ENCODE measurements at places on chromosomes 6 and 20.
A peak's percentile ranks its signal among the peaks of the same experiment; 100 is the strongest.

DNA sequence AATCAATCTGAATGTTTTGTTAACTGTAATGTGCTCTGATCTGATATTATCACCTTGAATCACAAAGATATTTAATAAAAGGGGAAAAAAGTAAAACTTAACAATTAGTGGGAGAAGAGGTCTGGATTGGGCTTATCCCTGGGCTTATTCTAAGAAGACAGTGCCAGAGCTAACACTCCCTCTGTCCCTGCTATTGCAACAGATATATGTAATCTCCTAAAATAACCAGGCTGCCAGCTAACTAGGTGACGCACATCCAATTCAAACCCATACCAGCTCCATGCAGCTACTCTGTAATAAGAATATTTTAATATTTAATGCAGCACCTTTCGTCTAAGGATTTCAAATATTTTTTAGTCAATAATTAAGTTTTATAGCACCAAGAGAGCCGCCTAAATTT, 330.1 kb upstream of the MARCKS start:
- DNase-seq = no peak

DNA sequence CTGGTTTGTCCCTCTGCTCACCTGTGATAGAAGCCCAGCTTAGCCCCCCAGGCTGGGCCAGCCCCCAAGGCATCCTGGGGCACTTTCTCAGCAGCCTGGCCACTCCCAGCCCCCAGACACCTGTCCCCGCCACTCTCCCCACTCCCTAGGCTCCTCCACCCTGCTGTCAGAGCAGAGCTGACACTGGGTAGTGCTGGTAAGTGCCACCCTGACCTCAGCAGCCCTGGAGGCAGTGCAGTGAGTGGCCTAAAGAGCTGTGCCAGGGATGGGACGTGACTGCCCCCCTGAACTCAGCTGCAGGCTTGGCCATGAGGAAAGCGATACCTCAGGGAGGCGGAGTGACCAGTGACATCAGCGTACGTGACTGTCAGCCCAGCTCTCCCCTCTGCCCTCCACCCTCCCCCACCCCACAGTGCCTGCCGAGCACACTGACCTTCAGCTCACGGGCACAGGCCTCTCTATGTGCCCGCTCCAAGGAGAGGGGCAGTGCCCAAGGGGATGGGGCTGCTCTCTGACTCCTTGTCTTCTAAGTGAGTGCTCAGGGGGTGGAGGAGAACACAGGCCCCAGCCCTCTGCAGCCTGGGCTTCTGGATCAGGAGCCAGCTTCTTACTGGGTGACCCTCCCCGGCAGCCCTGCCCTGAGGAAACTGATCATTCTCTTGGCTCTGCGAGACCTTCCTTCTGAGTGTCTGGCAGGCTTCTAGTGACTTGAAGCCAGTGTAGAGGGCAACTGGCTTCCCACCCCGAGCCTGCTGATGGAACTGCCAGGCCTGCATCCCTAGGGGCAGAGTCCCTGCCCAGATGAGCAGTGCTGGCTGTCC, 172.7 kb downstream of the MRPL14 start:
- no peak for DNase-seq

GRCh38 chr6:154773610-154774089, 40.4 kb downstream of the SCAF8 start:
- no peak for DNase-seq

DNA sequence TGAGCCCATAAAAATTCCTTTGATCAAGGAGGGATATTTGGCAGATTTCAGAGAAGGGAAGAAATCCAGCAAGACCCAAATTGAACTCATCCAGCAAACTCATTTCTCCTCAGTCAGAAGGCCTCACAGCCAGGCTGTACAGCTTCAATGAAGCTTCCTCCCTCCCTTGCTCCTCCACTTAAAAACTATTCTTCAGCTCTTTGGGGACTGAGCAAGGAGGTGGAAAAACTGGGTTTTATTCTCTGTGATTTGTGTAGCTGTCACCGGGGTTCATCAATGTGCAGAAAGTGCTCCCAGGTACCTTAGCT, 158.7 kb upstream of the ZNF184 start:
- DNase-seq = no peak

DNA sequence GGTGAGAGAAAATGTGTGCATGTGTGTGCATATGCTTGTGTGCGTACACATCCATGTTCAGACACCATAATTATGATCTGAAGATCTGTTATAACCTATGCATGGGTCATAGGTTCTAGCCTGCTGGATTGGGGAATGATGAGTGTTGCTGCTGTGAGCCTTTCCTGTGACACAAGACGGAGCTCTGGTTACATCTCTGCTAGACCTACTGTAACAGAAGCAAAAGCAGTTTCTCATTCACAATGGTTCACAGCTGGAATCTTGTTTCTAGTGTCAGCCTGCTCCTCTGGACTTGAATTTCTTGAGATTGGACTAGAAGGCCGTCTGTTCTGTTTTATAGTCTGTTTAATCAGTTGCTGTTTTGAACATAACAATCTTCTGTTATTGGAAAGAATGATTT, 40.1 kb downstream of the DEFB114 start:
- DNase-seq = no peak

- DNase-seq = peak; percentile 62
Observed at GRCh38 chr6:160973311-160974250, 18.0 kb upstream of the MAP3K4 start.

GRCh38 chr6:31908791-31909190, 6.9 kb upstream of the ZBTB12 start:
- peak; percentile 45 for DNase-seq

GRCh38 chr6:20680697-20681165, 146.5 kb downstream of the CDKAL1 start:
- DNase-seq = no peak

GRCh38 chr6:33508935-33509926, 54.9 kb downstream of the ZBTB9 start:
- no peak for DNase-seq

- DNase-seq = peak; percentile 56
Observed at GRCh38 chr20:62902926-62903615, 23.2 kb downstream of the DIDO1 start.

DNA sequence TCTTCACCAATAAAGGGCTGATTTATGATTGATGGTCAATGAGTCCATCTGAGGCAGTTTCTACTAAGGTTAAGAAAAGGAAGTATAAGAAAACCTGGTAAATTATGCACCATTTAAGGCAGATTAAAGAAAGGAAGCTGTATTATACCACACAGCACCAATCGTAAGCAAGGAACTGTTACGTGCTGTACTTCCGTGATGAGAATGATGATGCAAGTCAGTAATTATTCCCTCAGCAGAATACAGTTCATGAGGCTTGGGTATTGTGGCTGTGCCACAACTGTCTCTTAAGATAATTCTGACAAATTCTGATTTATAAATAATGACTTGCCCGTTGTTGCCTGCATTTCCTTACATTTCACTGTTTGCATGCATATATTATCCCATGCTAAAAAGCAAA, 699.0 kb downstream of the HDGFL1 start:
- no peak for DNase-seq

DNA sequence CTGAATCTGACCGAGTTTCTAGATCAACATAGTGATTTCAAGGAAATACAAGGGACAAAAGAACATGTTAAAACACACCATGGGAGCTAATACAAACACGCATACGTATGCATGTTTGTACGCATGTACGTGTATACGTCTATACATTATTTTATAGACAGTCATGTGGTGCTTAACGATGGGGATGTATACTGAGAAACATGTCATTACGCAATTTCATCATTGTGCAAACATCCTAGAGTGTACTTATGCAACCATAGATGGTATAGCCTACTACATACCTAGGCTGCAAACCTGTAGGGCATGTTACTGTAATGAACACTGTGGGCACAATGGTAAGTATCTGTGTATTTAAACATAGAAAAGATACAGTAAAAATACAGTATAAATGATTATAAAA, 25.0 kb upstream of the NELFCD start:
- no peak for DNase-seq

DNA sequence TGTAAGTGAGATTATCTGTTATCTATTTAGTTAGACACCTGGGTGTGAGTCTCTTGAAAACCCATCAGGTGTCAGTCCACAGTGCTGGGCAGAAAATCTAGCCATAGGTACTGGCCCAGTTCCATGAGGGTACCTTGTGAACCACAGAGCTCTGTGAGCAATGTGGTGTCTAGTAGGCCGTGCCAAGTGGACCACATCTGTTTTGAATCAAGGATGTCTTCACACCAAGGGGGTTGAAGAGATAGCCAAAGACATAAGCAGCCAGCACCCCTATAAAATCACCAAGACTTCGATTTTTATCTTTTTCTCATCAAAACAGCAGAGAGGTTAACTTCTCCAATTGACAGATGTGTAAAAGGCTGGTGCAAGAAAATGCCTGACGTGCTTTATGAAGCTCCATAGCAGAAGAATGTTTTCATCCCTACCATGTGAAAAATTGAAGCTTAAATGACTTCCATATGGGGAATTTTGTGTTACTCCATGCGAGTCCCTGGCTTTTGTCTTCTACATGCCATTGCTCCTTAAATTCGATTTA, 368.7 kb downstream of the HAO1 start:
- DNase-seq = no peak

- peak; percentile 81 for DNase-seq
Observed at GRCh38 chr20:51553897-51554486, 11.5 kb upstream of the NFATC2 start.

- no peak for DNase-seq
Observed at GRCh38 chr20:32297439-32297838, 20.0 kb downstream of the KIF3B start.

Data from EL (cell line).